ENCODE measurements at places on chromosomes 4 and X.

DNA sequence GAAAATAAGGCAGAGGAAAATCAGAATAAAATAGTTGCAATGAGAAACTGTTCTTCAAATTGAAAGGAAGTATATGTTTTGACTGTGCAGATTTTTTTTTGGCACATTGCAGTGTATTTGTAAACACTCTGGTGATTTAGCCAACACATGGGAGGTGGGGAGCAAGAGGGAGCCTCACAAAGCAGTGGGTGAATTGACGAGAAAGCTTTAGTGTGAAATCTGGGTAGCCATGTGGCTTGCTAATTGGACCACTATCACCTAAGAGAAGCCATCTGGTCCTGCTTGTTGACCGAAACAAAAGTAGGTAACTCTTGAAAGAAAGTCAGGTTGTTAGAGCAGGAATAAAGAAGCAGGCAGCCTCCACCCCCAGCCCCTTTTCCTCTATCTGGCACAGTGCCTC lies 10.4 kb downstream of the CLCN5 start:
- DNase-seq = no peak

- DNase-seq = peak; percentile 22
Measured at GRCh38 chr4:51885363-51885762, 42.4 kb downstream of the DCUN1D4 start.

- no peak for DNase-seq
Measured at GRCh38 chrX:72382202-72382595, 76.5 kb upstream of the CITED1 start.

DNA sequence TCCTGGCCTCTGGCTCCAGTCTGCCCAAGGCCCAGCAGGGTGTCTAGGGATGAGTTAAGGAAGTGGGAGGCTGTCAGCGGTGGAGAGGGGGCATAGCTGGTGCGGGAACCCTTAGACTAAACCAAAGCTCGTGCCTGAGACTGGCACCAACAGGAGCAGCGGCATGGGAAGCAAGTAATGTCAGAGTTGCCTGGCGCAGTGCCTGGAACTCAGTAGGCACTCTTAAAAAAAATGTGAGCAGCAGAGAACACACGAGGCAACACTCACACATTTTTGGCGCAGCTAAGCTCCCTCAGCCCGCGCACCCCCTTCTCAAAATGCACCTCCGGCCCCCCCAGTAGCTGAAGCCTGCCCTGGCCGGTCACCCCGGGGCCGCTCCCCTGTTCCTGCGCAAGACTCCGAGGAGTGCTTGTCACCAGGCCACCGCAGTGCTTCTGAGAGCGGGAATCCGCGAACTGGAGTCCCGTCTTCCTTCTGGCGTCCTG lies 583 bp downstream of the GABRE start:
- peak; percentile 45 for DNase-seq

DNA sequence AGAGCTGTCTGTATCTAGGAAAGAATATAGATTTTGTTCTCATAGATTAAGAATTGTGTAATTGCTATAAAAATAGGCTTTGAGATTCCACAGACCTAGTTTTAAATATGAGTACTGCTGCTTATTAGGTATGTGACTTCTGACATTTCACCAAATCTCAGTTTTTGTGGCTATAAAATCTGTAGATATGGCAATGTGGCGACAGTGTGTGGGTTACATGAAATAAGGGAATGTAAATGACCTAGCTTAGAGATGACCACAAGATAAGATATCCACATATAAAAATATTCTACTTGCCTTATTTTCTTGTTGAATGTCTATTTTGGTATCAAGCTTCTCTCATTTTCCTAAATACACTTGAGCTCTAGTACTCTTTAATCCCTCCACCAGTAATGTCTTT lies 193.8 kb downstream of the UNC5C start:
- DNase-seq = no peak

GRCh38 chr4:55752810-55753209 lies 66.8 kb upstream of the EXOC1L start:
- no peak for DNase-seq

GRCh38 chr4:62087706-62088105 lies 887.6 kb downstream of the ADGRL3 start:
- DNase-seq = no peak

DNA sequence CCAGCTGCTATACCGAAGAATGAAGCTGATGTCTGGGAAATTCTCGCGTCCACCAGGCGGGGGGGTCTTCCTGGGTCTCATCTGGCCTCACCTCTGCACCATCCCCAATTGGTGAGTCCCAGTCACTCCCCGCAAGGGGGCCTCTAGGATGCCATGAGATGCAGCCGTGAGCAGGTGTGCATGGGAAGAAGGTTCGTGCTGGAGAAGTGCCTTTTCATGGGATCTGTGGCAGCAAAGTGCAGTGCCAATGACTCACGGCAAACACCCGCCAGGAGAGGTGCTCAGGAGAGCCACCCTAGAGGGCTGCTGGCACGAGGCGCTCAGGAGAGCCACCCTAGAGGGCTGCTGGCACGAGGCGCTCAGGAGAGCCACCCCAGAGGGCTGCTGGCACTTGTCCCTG lies 55.1 kb downstream of the CPZ start:
- no peak for DNase-seq

DNA sequence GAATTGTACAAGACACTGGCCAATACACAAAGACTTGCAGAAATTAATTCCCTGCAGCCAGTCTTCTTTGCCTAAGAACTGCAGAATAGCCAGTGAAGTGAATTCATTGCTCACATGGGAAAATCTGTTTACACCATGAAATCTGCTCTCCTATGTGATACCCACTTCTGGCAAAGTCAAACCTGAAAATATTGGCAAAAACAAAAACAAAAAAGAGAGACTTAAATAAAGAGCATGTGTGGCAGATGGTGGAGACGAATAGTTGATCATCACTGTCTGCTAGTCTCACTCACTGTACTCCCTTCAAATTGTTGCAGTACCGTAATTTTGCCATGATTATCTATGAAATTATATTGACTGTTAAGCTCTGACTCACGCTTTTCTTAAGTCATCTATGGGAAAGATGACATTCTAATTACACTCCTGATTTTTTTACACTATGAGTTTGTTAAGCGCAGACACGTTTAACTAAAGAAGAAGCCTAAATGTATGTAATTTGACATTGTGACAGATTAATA lies 406.8 kb downstream of the PCDH7 start:
- DNase-seq = no peak

All from EL (cell line).